ENCODE measurements at places on chromosomes 1 and 21.
A peak's percentile ranks its signal among the peaks of the same experiment; 100 is the strongest.

GRCh38 chr1:168825129-168825528 is 96.1 kb upstream of the DPT start:
- no peak for DNase-seq

DNA sequence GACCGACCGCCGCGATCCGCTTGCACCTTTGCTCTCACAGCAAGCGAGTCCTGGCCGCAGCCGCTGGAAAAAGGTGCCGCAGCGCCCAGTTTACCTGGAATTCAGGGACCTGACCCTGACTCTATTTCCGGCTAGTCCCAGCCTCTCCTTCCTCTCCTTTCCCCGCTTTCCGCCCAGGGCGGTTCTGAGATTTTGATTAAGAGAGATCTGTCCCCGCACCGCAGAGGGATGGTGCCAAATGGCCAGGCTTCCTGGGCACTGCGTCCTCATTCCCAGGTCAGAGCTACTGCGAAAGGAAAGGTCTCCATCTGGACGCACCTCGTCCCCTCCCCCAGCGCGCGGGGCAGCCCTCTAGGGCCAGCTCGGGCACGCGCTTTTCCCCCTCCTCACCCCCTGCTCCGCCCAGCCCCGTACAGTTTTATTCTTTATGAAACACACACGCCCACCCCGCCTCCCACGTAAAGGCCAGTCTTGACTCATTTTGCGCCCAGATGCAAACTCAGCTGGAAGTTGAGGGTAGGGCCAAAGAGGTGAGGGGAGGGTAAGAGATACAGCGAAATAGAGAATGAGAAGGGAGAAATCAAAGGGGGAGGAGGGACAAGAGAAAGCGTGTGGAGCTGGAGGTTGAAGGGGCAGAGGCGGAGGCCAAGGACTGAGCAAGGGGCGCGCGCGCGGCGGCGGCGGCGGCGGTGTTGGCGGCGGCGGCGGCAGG is 411.8 kb upstream of the ESRRG start:
- DNase-seq, result no peak

- no peak for DNase-seq
Observed at GRCh38 chr1:167109125-167109524, 15.2 kb downstream of the STYXL2 start.

GRCh38 chr1:36994294-36994693 is 40.0 kb downstream of the GRIK3 start:
- no peak for DNase-seq

GRCh38 chr1:216466162-216466801 is 43.0 kb upstream of the USH2A start:
- DNase-seq, result no peak

GRCh38 chr1:155669233-155670162 is 19.1 kb downstream of the YY1AP1 start:
- DNase-seq, result no peak

DNA sequence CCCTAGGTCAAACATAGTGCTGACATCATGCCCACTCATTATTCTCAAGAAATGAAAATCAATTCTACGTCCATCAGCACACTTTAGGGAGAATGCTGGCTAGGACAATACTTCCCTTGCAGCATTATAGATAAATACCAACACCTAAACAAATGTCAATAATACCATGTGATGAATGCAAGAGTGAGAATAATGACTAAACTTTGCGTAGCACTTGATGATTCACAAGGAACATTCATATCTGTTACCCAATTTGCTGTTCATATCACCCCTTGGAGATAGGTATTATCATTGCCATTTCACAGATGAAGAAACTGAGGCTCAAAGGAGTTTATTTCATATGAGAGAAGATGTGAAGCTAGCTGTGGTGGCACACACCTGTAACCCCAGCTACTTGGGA is 24.8 kb upstream of the EPS15 start:
- no peak for DNase-seq

DNA sequence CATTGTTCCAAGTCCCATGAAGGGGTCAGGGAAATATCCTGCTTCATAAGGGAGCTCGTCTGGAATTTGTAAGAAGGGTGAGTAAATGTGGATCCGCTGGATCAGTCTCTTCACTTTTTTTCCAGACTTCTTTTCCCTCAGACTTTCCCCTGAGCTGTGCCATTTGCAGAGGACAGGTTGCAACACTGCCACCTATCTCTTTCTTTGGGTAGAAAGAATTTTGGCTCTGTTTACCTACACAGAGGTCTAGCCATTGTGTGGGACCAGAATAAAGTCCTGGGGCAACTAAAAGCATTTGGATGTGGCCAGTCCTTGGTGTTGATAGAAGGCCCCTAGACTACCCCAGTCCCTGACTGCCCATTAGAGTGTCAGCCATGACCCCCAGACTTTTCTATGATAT is 1146.7 kb upstream of the PRMT6 start:
- DNase-seq, result no peak

GRCh38 chr21:33308586-33309490 is 15.9 kb upstream of the IFNAR1 start:
- DNase-seq, result no peak

DNA sequence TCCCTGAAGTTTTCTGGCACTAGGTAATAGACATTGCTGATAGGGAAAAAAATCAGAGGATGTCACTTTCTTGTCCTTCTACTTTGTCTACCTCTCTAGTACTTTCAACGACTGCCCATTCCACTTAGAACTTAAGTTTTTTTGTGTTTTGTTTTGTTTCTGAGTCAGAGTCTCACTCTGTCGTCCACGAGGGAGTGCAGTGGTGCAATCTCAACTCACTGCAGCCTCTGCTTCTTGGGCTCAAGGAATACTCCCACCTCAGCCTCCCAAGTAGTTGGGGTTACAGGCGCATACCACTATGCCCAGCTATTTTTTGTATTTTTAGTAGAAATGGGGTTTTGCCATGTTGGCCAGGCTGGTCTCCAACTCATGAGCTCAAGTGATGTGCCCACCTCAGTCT is 79.2 kb downstream of the SGIP1 start:
- DNase-seq, result no peak

DNA sequence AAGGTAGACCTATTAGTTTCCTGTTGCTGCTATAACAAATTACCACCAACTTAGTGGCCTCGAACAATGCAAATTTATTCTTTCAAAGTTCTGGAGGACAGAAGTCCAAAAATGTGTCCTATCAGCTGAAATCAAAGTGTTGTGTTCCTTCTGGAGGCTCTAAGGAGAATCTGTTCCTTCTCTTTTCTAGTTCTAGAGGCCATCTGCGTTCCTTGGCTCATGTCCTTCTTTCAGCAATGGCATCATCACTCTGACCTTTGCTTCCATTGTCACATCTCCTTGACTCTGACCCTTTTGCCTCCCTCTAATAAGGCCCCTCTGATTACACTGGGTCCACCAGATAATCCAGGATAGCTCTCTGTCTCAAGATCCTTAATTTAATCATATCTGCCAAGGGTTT is 1.2 kb upstream of the MR1 start:
- DNase-seq, result no peak

DNA sequence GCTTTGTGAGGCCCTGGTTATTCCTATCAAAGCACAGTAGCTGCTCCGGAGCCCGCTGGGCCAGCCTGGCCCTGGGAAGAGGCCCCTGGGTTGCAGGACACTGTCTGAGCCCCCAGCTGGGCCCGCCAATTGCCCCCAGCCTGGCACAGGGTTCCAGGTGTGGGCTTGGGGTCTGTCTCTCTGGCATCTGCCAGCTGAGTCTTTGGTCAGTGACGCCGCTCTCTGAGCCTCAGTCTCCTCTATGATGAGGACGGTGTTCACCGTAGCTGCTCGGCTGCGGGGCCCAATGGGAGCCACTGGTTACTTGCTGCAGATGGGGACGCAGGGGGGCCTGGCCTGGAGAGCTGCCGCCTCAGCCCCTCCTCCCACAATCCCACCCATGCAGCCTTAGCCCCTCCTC is 41.0 kb downstream of the TP73 start:
- no peak for DNase-seq

- DNase-seq, result no peak
Observed at GRCh38 chr1:55204997-55205396, 10.2 kb downstream of the USP24 start.

GRCh38 chr1:219465212-219466093 is 147.5 kb downstream of the ZC3H11B start:
- no peak for DNase-seq

- DNase-seq, result peak; percentile 32
Observed at GRCh38 chr1:75723989-75724471, 479 bp upstream of the ACADM start.

DNA sequence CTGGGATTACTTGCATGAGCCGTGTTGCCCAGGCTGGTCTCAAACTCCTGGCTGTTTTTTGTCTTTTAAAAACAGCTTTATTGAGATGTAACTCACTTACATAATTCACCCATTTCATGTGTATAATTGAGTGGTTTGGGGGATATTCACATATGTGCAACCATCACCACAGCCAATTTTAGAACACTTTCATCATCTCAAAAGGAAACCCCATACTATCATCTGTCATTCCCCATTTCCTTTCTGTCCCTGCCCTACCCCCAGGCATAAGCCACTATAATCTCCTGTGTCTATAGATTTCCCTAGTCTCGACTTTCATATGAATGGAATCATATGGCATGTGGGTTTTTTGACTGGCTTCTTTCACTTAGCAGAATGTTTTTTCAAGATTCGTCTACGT is 43.3 kb downstream of the GPR137B start:
- no peak for DNase-seq

DNA sequence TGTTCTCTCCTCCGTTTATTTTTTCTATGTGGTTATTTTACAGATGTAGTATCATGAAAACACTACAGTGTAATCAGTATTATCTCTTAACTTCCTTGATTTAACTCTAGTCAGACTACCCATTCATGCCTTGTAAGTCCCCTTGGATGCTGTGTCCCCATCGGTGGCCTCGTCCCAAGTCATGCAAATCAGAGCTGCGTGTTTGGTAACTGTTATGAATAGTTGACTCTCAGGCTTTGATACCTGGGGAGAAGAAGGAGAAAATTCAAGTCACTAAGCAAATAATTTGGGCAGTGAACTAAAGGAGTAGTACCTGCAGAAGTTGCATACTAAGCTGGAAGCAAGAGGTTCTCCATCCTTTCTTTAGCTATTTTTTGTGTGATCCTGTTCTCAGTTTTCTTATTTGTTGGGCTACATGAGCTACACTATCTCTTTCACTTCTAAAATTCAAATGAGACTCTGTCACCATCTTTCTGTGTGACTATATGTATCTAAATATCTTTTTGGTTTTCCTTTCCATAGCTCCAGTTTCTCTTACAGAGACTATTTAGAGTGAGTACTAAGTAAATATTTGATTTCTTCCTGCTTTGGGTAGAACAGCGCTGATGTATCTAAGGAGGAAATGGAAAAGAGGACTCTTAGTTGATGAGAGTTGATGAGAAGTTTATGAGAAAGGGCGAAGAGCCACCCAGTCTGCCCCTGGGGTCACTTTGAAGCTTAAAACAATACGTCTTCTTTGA is 50.9 kb downstream of the VANGL2 start:
- no peak for DNase-seq

- no peak for DNase-seq
Observed at GRCh38 chr1:230422221-230422981, 3.7 kb downstream of the PGBD5 start.

- no peak for DNase-seq
Observed at GRCh38 chr1:54640863-54641836, at the start of gene MROH7. TSS of gene MROH7 (plus strand) at chr1:54641786. CDS start at chr1:54652927, 11,141 bp downstream.

DNA sequence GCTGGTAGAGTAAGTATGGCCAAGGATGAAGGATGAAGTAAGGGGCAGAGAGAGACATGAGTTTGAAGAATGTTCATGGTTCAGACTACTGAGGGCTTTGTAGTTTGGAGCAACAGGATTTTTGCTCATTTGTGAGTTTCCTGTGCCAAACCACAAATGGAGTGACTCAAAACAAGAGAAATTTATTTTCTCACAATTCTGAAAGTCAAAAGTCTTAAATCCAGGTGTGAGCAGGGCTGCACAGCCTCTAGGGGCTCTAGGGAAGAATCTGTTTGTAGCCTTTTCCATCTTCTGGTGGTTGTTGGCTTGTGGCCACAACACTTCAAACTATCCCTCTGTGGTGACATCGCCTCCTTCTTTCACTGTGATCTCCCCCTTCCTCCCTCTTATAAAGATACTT is 58.9 kb downstream of the RHOU start:
- DNase-seq, result no peak

GRCh38 chr1:31645274-31645568 is 545 bp upstream of the PEF1 start:
- DNase-seq, result no peak

GRCh38 chr1:17523321-17524041 is 16.0 kb upstream of the ARHGEF10L start:
- DNase-seq, result no peak

DNA sequence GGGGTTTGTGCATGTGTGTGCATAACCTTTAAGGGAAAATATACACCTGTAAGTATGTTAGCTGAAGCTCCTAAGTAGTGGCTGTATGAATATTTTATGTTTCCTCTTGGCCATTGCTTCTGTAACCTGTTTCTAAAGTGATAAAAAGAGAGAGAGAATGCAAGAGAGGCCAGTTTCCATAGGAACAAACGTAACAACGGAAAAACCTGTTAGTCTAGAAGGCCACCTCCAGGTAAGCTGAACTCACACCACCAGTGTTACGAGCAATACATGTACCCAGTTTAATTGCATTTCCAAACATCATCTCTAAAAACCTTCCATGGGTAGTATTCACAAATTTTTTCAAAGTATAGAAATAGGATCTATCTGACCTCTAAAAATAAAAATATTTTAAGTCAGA is 63.1 kb downstream of the PLPPR4 start:
- DNase-seq, result no peak

DNA sequence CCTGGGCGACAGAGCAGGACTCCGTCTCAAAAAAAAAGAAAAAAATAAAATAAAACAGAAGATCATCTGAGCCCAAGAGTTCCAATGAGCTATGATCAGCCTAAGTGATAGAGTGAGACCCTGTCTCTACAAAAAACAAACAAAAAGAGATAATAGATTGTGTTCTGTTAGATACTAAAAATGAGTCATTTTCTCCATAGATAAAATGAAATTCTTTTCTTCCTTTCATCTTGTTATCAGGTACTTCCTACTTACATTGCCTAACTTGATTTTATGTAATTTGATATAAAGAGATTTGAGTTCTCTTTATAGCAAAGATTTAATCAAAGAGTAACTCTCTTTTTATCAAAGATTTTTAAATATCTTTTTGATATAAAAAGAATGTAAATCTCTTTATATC is 19.3 kb upstream of the PTGS2 start:
- DNase-seq, result no peak

GRCh38 chr1:193065954-193066353 is 6.5 kb downstream of the RO60 start:
- DNase-seq, result no peak

DNA sequence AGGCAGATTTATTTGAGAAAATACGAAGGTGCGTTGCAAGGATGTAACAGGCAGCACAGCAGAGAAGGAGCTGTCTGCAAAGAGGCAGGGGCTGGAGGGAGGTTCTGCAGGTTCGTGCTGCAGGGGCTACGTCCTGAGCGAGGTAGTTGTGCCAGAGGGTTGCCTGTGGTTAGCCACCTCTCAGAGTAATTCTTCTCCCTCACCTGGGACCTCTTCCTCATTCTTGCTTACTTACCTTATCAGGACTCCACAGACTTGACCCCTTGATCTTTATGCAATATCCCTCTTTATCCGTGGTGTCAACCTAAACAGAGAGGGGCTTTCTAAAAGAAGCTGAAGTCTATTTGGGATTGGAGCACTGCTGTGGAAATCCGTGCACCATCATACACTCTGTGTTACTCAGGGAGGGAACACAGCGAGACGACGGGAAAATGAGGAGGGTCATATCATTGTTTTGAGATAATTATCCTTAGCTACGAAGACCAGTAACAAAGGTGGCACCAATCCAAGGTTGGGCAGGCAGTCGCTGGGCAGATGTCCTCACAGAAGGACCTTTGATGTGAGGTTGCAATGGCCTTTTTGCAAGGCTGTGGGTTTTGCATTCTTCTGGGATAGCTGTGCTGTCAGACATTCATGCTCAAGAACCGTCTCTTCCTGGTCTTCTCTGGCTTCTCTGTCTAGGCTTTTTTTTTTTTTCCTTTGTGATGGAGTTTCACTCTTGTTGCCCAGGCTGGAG is 82.8 kb downstream of the WDR4 start:
- no peak for DNase-seq
